ENCODE measurements at places on chromosomes 7 and 10.

DNA sequence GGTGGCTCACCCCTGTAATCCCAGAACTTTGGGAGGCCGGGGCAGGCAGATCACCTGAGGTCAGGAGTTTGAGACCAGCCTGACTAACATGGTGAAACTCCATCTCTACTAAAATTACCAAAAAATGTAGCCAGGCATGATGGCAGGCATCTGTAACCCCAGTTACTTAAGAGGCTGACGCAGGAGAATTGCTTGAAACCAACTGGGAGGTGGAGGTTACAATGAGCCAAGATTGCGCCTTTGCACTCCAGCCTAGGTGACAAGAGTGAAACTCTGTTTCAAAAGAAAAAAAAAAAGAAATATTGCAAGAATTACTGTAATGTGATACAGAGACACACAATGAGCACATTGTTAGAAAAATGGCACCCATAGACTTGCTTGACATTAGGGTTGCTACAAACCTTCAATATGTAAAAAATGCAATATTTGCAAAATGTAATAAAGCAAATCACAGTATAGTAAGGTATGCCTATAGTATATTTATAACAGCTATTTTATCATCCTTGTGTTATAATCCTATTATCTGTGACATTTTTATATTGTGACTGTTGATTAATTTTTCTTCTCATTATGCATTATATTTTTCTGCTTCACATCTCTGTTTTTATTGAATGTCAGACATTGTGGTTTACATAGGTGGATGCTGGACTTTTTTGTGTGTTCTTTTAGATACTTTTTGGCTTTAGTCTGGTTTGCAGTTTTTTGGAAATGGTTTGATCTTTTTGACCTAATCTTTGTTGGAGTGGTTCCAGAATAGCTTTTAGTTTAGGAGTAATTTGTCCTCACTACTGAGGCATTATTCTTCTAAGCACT lies 55.4 kb upstream of the HELLS start:
- no peak for DNase-seq

- no peak for DNase-seq
These were observed 47.7 kb upstream of the GTF2IRD1 start for GRCh38 chr7:74405899-74406512.

- no peak for DNase-seq
These were observed 1187.8 kb downstream of the CNTNAP2 start for GRCh38 chr7:147304376-147304775.

- DNase-seq: no peak
These were observed 448.5 kb downstream of the NXPH1 start for GRCh38 chr7:8881916-8882315.
